SJSA1 (cell line): ENCODE measurements at places on chromosomes 3 and 15. TPM values are rescaled to one million over a fixed set of nuclear protein-coding genes. Genes with fewer than 3 reads are reported as not detected.

- DNase-seq: no peak
Observed at GRCh38 chr3:83662381-83662960, 1296.3 kb upstream of the CADM2 start.

CELSR3 gene
- total RNA-seq: under 0.01 and 0.26 TPM in 2 replicates

LMAN1L gene
- total RNA-seq: not detected in 2 replicates

DNA sequence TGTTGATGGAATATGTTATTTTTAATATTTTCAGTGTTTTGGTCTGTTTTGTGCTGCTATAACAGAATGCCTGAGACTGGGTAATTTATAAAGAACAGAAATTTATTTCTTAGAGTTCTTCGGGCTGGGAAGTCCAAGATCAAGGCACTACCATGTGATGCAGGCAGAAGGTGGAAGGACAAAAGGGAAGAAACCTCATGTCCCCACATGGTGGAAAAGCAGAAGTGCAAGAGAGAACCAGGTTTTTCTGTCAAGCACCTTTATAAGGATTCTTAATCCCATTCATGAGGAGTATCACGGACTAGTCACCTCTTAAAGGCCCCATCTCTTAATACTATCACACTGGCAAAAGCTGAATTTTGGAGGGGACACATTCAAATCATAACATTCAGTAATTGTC lies 57.9 kb upstream of the EPHB3 start:
- no peak for DNase-seq

DNA sequence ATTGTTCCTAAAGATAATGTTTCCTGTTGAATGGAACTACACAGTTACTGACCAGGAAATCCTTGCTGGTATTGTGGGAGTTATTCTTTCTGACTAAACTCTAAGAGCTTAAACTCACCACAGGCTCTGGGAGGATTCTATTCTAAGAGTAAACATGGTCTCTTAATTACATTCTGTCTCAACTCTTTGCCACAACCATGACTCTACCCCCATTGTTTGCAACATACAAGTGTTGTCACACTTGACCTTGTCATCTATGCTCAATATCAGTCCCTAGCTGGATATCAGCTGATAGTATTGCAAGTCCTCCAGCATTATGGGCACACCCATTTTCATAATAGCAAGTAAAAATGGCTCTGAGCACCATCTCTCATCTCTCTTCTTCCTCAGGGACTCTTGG lies 29.6 kb upstream of the SECISBP2L start:
- no peak for DNase-seq

RBP2 gene
- not detected in 2 replicates for total RNA-seq

DNA sequence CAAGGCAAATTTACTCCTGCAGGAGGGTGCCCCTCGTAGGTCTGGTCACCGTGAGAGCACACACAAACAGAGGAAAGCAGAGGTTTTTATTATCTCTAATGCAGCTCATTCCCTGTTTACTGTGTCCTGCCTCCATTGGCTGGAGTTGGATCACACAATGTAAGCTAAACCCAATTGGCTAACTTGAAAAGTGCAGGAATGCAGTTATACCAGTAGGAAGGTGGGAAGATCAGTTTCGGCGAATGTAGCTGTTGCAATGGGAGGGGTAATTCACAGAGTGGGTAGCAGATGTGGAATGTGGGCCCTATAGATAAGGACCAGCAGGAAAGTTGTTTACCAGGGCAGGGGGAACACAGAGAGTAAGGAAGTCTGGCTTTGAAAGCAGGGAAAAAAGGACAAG lies 42.5 kb upstream of the NPAP1 start:
- no peak for DNase-seq

PPIB gene
- total RNA-seq: 504 and 670 TPM in 2 replicates

ANKRD63 gene
- total RNA-seq: 11.4 and 13.6 TPM in 2 replicates

FAM174B gene
- total RNA-seq: 0.05 TPM in 1 of 2 replicates, not detected in the other

DPPA2 gene
- total RNA-seq: not detected in 2 replicates

- no peak for DNase-seq
Observed at GRCh38 chr15:32877252-32878019, 159.6 kb downstream of the GREM1 start.

DNA sequence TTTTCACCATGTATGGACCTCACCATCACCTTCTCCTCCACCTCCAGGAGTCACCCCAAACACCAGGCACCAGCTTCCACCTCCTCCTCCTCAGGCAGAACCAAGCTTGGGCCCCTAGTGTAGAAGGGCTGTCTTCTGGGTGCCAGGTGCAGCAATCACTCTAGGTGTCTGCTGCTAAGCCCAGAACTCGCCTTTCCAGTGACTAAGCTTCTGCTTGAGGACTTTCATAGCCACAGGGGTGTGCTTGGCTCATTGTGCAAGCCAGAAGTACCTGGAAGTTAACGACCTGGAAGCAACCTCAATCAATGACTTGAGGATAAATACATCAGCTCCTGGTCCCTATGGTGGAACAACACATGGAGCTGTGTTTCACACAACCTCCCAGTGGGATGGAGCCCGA lies 49.8 kb upstream of the PXYLP1 start:
- DNase-seq: no peak

DNA sequence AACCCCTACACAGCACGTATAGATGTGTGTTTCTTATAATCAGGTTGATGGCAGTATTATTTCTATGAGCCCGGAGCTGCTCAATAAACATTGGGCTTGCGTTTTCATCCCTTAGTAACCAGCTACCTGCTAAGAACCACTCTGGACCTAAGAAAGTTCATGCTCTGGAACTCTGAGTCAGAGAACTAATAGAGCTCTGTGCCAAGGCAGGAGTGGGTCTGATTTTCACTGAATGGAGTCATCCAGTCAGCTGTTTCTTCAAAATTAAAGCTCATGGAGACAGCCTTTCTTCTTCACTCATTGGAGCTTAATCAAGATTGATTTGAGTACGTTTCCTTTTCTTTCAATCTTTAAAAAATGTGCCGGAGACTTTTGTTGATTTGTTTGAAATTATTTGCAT lies 145.7 kb downstream of the BBX start:
- no peak for DNase-seq

EFCC1 gene
- total RNA-seq: 1.5 and 2.8 TPM in 2 replicates
